ENCODE measurements at places on chromosomes 7 and 10.
A peak's percentile ranks its signal among the peaks of the same experiment; 100 is the strongest.

GRCh38 chr7:137682596-137682995 is 164.2 kb downstream of the DGKI start:
- no peak for DNase-seq

DNA sequence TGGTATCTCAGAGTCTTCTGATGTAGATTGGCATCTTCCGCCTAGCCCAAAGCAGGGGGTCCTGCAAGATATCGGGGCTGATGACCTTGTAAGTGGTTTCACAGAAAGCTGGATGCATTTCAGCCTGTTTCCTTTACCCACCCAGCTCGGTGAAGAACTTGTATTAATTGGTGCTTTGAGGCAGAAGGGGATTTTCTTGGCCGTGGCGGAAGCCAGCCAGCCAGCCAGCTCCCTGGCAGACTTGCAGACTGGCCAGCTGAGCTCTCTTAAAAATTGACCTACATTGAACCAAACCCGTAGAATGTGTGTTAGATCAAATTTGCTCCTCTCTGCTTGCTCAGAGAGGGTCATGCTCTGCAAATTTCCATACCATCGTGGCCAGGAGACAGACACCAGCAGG is 218.4 kb downstream of the ADAM12 start:
- DNase-seq = no peak

DNA sequence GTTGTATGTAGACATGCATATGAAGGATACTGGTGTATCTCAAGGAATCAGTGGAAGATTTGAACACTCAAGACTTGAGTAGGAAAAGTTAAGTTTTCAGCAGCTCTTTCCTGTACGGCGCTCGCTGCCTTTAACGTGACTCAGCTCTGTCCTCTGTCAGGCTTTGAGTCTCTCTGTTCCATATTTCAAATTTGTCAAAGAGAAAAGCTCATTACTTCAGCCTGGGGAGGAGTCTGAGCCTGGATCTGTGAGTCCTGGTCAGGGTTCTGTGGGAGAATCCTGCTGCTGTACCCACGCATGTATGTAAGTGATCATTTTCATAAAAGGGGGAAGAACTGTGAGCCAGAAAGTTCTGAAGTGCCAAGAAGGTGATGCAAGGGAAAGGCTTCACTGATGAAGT is 13.8 kb upstream of the MPP7 start:
- no peak for DNase-seq

DNA sequence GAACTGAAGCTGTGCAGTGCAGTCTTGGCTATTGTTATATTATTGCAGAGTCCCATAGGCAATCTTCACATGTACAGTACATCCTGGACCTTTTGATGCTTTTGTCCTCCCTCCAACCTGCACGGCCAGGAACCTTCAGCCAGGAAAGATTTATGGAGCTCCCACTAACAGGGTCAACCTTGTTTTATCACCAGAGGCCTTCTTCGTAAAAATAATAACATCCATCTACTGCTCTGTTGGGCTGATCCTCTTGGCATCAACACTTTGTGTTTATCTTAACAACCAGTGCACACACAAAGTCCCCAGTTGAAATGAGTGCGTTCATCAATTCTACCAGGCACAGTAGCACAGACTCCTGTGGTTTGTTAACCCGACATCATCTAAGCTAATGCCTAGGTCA is 72.4 kb downstream of the AGMO start:
- DNase-seq = no peak

GRCh38 chr10:42896735-42897134 is 114.1 kb downstream of the BMS1 start:
- no peak for DNase-seq

- DNase-seq = no peak
These were observed 69.4 kb downstream of the LRRC17 start for GRCh38 chr7:102982235-102982634.

DNA sequence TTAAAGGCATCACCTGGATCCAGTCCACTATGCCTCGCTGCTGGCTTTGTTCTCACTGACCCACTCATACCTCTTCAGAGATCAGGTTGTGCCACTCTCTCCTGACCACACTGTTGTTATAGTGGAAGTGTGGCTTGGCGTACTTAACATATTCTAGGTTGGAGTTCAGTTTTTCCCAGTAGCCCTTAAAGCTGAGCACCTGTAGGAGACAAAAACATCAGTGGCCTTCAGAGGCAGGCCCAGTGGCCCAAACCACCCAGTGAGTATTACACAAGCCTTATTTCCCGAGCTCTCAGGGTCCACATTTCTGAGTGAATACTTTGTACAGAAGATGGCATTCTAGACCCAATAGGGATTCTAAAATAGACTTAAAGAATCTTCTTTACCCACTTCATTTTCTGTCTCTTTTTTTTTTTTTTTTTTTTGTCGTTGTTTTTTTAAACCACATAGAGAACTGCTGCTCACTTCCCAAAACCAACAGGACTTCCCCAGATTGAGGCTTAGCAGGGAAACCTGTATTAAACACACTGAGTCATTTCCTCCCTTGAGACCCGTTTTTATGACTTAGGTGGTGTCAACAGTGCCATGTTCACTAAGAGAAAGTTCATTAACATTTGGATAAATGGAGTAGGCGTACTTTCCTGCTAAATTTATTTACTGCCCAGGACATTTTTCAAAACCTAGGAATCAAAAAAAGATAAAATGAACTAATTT is 85.8 kb downstream of the GSAP start:
- peak; percentile 18 for DNase-seq

DNA sequence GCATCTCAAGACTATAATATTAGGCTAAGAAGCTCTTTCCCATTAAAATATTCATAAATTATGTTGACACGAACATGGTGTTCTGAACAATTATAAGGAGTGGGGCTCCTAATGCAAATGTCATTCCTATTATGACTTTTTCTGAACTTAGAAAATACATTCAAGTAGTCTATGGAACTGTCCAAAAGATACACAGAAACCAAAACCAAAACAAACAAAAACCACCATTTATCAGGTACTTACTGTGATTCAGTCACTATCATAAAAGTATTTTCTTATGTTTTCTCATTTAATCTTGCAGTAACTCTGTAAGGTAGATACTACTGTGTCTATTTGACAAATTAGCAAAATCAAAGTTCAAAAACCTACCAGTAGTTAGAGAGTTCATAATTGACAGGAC is 406.8 kb downstream of the GFRA1 start:
- no peak for DNase-seq
